ENCODE measurements at places on chromosomes 1 and 21. TPM values are rescaled to one million over a fixed set of nuclear protein-coding genes. Genes with fewer than 3 reads are reported as not detected.

Gene SPAG17
- 3.3 TPM for total RNA-seq

Gene OR2G6
- not detected for total RNA-seq

Gene LRRC53
- not detected for total RNA-seq

Gene ARHGEF16
- total RNA-seq: not detected

Gene KRTAP7-1
- total RNA-seq: not detected
